ENCODE measurements at places on chromosomes 7 and 10. TPM values are rescaled to one million over a fixed set of nuclear protein-coding genes. Genes with fewer than 3 reads are reported as not detected.
A peak's percentile ranks its signal among the peaks of the same experiment; 100 is the strongest.

DNA sequence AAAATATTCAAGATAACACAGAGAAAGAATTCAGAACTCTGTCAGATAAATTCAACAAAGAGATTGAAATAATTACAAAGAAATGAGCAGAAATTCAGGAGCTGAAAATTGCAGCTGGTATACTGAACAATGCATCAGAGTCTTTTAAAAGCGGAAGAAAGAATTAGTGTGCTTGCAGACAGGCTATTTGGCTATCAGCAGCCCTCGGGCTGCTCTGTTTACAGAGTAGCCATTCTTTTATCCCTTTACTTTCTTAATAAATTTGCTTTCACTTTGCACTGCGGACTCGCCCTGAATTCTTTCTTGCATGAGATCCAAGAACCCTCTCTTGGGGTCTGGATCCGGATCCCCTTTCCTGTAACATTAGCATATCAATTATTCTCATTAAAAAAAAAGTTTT lies 1040.0 kb downstream of the SORCS3 start:
- DNase-seq: peak; percentile 13

DNA sequence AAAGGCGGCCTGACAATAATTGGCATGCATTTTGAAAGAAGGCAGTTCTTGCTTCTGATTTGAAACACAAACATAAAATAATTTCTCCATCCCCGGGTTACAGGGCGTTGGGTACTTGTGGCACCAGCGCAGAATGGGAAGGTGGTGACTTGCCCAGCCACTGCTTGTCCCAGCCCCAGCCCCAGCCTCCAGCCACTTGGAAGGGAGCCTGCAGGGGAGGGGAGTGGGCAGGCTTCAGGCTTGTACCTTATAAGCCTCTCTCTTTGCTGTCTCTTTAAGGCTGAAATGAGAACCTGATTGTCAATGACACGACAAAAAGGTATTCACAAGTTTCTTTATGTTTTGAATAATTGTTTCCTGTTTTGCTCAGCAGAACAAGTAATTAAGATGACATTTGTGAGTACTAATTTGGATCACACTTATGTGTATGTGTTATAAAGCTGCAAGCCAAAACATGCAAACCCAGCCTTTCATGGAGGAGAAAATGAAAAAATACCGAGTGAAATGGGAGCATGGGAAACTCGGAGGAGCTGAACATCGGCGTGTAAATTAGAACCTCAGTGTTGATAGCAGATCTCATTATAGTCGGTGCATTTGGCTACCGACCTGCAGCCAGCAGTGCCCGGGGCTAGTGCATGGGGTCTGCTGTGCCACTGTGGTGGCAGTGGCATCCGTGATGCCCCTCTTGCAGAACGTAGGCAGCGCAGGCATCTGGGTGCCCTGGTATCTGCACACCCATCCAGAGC lies 129.9 kb downstream of the EBF3 start:
- DNase-seq: no peak

DNA sequence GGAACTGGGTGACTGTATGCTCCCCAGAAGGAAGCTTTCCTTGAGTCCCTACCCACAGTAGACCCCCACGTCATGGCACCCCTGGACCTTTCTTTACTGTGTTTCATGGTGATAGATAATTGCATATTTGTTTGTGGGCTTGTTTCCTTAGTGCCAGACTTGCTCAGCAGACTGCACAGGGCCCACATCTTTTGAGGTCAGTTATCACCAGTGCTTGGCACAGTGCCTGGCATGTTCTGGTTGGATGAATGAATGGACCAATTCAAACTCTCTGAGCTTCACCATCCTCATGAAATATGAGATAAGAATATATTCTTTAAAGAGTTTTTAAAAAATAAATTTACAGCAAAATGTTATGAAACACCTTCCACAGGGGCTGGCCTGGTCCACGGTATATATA lies 78.4 kb upstream of the EMX2 start:
- no peak for DNase-seq

The CLCN1 gene
- total RNA-seq: not detected
